Stimulated activated CD8-positive, alpha-beta memory T cell treated with anti-CD3 and anti-CD28 coated beads, Interleukin-15, amount 100 ng/mL, for 1 hour (primary cell): ENCODE measurements at places on chromosomes 1 and 21.

- DNase-seq = no peak
Observed at GRCh38 chr1:223225481-223225880, 82.4 kb upstream of the TLR5 start.

DNA sequence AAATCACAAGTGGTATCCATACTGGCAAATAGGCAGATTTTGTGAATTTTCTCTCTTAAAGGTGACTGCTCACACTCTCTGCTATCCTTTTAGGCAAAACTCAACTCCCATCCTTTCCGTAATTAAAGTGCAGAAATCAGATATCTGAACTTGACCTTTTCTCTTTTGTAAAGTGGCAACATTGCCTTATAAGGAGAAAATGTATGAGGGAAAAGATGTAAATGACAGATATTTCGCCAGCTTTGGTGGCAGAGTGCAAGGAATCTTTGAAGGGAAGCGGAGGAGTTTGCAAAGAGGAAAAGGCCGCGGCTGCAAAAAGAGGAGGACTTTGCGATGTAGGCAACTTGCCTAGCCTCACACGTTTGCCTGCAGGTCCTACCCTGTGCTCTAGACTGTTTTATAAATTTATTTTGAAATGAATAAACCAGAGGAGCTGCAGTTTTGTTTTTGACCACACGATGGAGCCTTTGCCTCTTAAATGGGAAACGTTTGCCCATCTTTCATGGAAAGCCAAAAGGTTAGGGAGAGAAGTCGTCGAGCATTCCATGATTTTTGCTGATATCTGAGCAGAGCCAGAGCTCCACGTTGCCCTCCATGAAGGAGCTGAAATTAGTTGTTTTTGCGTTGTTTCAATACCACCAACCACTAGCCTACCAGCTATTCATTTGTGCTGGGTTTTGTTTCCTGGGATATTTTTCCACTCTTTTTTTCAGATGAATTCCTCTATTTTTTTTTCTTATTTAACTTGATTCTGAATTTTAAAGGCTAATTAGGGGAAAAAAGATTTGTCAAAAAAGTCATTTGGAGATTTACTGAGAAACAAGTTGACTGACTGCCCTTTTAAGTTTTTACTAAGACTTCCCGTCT lies 242.3 kb downstream of the LMX1A start:
- no peak for DNase-seq

DNA sequence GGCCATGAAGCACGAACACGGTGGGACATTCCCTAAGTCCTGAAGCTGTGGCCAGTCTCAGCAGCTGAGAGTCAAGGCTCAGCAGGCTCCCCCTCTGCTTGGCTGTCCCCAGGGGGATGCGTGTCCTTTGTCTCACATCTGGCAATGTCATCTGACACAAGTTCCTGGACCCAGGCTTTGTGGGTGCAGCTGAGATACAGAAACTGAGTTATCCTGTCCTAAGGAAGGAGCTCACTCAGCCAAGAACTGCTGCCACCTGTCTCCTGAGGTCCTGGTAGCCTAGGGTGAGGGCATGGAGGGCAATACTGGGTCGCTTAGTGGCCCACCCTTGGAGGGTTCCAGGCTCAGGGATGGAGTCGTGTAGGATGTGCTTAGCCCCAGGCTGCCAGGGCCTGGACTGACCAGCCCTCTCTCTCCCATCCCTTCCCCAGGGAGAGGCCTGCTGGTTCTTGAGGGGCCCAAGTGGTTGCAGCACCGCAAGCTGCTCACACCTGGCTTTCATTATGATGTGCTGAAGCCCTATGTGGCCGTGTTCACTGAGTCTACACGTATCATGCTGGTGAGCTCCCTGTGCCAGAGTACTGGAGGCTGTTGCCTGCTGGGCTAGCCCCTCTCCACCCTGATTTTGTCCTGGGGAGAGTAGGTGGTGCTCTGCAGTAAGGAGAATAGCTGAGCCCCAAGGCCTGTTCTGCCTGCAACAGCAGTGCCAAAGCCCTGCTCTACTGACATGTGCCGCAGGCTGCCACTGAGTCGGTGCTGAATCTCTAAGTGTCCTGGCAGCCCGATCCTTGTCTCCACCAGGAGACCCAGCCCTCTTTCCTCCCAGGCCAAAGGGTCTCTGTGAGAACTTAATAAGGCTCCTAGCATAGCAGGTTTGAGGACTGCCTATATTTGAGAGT lies 13.5 kb downstream of the CYP4B1 start:
- DNase-seq = no peak

- DNase-seq = no peak
Observed at GRCh38 chr1:216722821-216723220, 408 bp downstream of the ESRRG start.

DNA sequence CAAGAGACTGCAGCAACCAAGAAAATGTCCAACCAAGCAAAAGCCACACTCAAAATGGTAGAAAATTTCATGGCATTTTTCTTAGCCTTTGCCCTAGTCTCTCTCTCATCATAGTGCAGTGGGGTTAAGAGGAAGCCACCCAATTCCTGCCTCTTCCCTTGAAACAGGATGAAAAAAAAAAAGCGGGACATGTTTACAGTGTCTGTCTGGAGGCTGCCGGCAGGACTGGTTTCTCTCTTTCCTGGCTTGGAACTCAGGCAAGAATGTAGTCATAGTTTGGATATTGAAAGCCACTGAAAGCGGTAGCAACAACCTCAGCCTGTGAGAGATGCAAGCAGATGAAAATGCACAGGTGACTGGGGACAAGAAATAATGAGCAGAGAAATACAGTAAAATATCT lies 13.3 kb upstream of the TNFSF18 start:
- no peak for DNase-seq

GRCh38 chr1:157948312-157949073 lies 45.0 kb upstream of the KIRREL1 start:
- no peak for DNase-seq

DNA sequence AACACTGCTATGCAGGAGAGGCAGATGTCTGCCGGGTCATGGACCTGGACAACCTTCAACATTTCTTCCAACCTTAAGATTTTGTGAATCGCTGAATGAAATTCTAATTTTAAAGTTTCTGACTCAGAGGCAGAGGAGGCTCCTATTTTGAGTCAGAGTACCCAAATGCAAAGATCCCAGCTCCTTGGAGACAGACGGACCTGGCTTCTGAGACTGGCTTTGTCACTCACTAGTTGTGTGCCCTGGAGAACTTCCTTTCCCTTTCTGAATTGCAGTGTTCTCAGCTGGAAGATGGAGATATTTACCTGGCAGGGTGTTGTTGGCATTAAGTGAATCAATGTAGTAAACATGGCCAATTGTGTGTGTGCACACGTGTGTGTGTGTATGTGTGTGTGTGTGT lies 51.9 kb downstream of the IER5 start:
- no peak for DNase-seq
